GM13977 (cell line): ENCODE measurements at places on chromosomes 1 and 21.

DNA sequence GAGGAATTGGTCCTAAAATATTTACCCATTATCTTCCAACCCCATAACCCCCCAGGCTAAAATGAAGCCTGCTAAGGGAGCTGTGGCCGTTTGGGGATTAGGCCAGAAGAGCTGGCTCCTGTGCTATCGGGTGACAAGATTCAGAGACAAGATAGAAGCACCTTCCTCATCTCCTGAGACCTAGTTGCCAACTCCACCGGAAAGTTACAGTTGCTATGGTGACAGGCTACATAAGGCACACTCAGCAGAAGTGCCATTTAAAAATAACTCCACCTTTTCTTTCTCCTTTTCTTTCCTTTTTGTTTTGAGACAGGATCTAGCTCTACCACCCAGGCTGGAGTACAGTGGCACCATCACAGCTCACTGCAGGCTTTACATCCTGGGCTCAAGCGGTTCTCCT is 43.6 kb upstream of the ROR1 start:
- DNase-seq, result no peak

GRCh38 chr1:112079446-112079845 is 90.0 kb upstream of the KCND3 start:
- no peak for DNase-seq

- DNase-seq, result no peak
These were observed 22.4 kb upstream of the TMEM125 start for GRCh38 chr1:43247256-43247921.

DNA sequence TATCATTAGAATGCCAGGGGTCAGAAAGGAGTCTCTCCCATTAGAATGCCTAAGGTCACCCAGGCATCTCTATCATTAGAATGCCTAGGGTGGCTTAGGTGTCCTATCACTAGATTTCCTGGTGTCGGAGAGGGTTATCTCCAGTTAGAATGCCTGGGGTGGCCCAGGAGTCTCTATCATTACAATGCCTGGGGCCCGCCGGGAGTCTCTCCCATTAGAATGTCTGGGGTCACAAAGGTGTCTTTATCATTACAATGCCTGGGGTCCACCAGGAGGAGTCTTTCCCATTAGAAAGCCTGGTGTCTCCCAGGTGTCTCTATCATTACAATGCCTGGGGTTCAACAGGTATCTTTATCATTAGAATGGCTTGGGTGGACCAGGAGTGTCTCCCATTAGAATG is 56.2 kb downstream of the RNF187 start:
- no peak for DNase-seq

DNA sequence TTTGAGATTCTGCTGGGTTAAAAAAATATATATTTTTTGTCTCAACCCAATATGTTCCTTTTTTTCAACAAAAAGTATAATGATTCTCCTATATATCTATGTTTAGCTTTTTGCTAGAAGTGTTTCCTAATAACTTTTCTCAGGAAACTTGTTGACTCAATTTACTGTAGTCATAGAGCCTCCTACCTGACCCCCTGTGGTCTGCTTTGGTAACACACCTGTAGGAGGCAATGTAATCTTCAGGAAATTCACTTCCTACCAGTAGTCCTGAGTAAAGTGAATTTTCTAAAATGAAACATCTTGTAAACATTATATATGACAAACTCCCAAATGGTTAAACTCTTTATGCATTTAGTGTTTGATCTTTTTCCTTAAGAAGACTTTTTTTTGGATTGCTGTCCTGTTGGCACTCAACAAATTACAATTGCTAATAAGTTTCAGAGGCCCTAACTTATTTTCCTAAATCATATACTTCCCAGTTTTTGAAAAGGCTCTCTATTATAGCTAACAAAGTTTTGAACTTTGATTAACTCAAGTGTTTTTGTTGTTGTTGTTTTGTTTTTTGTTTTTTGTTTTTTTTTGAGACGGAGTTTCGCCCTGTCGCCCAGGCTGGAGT is 118.3 kb downstream of the OLFML2B start:
- peak; percentile 19 for DNase-seq

- DNase-seq, result no peak
These were observed 30.8 kb downstream of the POU2F1 start for GRCh38 chr1:167251472-167251871.
